ENCODE measurements at places on chromosomes 2 and 18.
A peak's percentile ranks its signal among the peaks of the same experiment; 100 is the strongest.

- DNase-seq: no peak
These were observed 76.8 kb downstream of the PPP1R1C start for GRCh38 chr2:182062329-182062972.

DNA sequence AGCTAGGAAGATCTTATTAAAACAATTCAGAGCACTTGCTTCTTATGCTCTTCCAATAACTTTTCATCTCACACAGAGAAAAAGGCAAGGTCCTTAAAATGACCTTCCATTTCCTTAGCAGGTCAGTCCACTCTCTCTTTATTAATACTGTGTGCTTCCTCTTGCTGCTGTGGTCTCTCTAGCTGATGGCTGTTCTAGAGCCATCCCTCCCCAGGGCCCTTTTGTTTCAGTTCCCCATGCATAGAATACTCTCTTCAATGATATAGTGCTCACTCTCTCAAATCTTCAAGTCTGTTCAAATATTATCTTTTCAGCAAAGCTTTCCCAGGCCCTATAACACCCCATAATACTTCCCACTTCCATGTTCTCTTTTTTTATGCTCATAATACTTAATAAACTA lies 469.3 kb downstream of the METTL4 start:
- DNase-seq: no peak

DNA sequence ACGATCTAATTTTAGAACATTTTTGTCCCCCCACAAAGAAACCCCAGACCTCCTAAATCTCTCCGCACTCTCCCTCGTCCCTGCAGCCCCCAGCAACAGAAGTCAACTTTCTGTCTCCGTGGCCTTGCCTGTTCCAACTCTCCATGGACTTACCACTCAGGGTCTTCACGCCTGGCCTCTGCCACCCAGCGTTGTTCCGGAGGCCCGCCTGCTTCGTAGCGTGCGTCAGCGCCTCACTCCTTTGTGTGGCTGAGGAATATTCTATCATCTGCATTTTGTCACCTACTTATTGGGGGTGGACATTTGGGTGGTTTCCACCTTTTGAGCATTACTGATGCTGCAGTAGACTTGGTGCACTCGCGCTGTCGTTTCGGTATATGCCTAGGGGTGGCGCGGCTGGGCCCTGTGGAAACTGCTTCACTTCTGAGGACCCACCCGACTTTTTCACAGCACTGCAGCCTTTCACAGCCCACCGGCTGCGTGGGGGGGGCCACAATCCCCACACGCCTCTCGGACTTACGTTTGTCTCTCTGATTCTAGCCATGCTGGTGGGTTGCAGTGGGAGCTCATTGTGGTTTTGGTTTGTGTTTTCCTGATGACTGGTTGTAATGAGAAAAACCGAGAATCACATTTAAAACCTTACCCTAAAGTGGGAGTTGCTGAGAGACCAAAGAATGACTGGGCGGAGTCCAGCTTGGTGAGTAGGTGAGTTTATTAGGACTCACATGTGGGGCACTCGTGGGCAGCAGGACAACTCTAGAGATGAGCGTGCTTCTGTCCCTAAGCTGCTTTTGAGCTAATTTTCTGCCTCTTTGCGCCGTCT lies 1.4 kb upstream of the HSBP1L1 start:
- DNase-seq: no peak

- no peak for DNase-seq
These were observed 2.4 kb upstream of the RNF144A start for GRCh38 chr2:6914828-6915227.

DNA sequence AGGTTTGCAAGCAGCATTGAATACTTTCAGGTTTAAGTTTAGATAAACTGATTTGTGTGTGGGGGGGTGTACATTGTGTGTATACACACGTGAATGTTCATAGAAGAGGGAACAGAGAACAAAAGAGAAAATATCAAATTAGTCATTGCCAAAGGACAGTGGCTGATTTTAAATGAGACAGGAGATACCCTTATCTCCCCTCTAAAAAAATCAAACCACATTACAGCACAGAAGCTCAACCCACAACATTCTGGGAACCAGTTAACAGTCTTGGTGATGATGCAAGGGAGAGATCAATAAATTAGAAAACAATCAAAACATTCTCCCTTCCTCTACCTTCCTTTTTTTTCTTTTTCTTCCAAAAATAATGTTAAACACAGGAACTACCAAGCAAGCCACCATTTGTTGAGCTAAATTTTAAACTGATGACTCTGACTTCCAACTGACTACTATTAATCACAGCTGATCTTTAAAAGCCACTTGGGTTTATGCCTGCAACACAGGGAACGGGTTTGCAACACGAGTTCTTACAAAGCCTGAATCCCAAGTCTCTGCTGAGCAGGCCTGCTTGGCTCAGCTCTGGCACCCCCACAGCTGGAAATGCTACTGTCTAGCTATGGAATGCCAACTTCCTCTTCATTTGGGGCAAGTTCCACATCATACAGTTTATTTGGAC lies 119.2 kb upstream of the ACVR1C start:
- DNase-seq: no peak

GRCh38 chr2:20422402-20423271 lies 24.2 kb upstream of the RHOB start:
- no peak for DNase-seq

DNA sequence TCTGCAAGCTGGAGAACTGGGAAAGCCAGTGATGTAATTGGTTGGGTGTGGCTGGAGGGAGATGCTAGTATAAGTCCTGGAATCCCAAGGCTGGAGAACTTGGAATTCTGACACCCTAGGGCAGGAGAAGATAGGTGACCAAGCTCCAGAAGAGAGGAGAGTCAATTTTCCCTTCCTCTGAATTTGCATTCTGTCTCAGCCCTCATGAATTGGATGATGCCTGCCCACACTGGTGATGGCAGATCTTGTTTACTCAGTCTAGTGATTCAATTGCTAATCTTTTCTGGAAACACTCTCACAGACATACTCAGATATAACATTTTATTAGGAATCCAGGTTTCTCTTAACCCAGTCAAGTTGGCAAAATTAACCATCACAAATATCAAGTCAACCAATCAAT lies 287.2 kb downstream of the RDH14 start:
- no peak for DNase-seq

DNA sequence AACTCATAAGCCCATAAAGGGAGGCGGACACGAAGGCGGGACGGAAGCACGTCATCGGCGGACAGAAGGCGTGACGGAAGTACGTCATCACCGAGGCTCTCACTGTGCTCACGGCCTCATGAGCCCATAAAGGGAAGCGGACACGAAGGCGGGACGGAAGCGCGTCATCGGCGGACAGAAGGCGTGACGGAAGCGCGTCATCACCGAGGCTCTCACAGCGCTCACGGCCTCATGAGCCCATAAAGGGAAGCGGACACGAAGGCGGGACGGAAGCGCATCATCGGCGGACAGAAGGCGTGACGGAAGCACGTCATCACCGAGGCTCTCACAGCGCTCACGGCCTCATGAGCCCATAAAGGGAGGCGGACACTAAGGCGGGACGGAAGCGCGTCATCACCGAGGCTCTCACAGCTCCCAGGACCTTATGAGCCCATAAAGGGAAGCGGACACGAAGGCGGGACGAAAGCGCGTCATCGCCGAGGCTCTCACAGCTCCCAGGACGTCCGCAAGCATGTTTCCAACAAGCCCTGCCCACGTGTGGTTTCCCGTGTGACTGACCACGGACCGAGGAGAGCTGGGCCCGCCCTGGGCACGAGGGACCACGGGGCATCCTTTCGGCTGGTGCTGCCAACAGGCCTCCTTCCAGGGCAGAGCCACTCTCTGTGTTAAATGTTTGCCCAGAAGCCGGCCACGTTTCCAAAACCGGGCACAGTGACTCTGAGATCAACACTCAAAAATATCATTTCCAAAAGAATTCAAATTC lies 182.7 kb upstream of the SALL3 start:
- no peak for DNase-seq

DNA sequence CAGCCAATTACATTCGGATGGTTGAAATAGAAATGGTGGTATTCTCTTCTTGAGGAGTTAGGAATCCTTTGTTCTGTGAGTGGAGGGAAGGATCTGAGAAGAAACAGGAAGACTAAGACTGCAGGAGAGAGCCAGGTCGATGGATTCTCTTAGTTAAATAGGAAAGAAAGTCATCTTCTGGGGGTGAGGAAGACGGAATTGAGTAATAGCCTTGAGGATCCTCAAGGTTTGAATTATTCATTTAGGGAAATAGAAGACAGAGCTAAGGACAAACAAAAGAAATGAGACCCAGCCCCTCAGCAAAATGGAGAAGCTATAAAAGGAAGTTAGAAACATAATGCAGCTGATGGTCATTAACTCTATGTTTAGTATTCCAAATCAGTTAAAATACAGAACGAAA lies 1.8 kb downstream of the LAPTM4A start:
- no peak for DNase-seq

DNA sequence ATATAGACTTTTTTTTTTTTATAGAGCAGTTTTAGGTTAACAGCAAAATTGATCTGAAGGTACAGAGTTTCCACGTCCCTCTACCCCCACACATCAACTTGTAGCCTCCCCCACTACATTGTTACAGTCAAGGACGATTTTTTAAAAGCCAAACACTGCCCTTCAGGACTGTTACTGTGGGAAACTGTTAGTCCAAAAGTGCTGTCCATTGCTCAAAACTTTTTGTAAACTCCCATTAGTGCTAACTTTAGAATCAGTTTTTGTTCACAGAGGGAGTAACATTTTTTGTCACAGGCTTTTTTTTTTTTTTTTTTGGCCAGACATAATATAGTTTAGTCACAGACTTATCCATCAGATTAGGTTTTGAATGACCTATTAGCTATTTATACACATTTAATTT lies 24.1 kb downstream of the ELP2 start:
- DNase-seq: no peak

DNA sequence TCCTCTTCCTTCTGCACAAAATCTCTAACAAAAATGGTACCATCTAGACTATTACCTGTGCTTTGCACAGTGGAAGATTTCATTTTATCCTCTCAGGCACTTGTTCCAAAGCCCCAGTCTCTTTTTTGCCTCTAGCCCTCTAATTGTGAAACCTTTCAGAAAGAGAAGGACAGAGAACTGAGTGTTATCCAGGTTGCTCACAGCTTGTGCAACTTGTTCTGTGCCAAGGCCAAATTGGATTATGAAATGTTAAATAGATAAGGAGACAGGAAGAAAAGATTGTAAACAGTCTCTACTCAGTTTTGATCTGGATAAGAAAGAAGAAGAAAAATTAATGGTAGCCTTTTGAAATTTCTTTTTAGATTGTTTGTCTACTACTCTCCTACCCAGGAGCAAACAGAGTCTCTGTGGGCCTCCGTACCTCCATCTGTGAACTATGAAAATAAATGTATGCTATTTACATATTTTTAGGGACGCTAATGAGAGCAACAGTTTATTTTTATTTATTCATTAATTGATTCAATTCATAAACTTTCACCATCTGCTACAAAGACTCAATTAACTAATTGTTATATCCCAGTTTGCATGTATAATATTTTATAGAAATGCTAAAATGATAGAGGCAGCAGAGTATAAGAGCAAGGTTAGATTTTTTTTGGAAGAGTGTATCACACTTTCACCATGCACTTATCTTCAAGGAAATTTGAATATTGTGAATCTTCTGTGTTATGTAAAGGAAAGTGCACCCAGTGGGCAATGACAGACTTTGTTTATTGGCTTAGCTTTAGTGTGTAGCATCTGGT lies 339.0 kb upstream of the ETAA1 start:
- DNase-seq: no peak

GRCh38 chr2:197378494-197379307 lies 56.1 kb downstream of the SF3B1 start:
- peak; percentile 14 for DNase-seq

GRCh38 chr2:61158356-61158955 lies 3.5 kb upstream of the C2orf74 start:
- no peak for DNase-seq

- no peak for DNase-seq
These were observed 106.8 kb downstream of the DNAH7 start for GRCh38 chr2:195961873-195962272.

DNA sequence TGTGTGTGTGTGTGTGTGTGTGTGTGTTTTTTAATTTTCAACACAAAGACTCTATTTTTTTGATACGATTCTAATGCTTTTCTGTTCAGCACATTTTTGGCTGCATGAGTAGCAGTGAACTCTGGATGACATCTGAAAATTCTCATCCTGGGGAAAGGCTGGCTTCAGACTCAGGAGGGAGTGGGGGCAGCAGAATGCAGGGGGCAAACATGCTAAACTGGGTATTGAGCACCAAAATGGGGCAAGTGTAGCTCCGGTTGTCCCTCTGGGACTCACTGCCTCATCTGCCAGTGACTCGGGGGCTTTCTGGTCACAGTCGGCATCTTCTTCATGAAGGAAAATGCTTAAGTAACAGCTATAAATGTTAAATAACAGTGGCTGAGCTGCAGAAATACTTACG lies 116.8 kb upstream of the PID1 start:
- DNase-seq: no peak

GRCh38 chr2:98896944-98897343 lies 39.1 kb downstream of the CRACDL start:
- DNase-seq: no peak

DNA sequence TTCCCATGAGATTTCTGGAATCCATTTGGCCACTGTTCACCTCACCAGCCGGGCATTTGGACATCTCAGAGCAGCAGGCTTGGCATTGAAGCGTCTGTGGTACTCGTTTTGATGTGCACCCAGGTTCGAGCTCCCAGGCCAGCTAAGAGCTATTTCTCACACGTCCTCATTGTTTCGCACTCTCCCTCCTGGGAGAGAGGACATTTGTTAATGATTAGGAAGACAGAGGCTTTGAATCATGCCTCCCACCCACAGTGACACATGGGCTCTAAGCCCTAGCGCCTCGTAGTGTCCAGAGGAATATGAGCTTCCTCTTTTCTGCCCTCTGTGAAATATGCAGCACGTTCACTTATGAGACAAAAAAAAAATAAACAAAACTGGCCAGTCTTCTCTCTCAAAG lies 361.8 kb downstream of the RND3 start:
- no peak for DNase-seq

DNA sequence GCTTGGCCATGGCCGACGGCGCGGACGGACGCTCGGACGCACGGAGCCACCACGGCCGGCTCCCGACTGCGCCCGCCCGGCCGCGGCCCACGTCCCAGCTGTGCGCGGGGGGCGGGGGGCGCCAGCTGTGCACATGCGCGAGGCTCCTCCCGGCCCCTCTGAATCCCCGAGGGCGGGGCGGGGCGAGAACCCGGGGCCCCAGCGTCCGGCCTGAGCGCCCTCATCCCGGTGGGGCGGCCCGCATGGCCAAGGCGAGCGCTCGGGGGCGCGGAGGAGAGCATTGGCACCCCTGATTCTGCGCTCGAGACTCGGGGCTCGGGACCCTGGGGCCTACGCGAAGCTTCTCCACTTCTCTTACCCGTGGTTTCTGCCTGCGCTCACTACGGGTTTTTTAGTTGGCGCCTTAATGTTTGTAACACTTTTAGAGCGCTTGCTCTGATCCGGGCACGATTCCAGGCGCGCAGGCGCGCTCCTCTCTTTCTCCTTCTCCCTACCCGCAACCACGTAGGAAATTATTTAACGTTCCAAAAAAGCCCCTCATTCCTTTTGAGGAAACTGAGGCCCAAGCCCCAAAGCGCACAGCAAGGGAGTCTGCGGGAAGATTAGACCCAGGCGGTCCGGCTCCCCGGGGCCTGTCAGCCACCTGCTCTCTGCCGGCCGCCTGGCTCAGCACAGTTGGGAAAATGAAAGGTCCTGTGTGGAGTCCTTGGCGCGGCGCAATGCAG lies at the start of gene PXDN:
TSS of gene PXDN (minus strand) at position 70 of the 725 bp plus-strand sequence. CDS start at position 10, 60 bp downstream.
- no peak for DNase-seq

GRCh38 chr2:122152571-122152970 lies 397.1 kb downstream of the TSN start:
- no peak for DNase-seq

Data from stimulated activated CD8-positive, alpha-beta memory T cell treated with anti-CD3 and anti-CD28 coated beads, Interleukin-2, amount 100 ng/mL, for 1 hour (primary cell).